ENCODE measurements at places on chromosomes 7 and 10.

DNA sequence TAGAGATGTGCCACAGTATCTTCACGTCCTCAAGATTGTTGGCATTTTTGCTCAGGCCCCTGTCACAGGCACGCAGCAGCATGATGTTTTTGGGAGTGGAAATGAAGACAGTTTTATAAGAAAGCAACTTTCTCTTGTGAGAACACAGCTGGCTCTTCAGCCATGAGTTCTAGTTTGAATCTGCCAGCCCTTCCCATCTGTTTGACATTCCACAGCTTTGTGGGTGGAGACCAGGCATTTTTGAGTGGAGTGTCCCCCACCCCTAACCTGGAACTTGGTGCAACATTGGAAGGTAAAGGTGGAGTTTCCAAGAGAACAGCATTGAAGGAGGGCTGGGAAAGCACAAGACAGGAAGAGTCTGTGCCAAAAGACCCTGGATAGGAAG lies 253.1 kb upstream of the IGFBP3 start:
- DNase-seq, result no peak

GRCh38 chr10:8221451-8221850 lies 167.0 kb downstream of the GATA3 start:
- no peak for DNase-seq

DNA sequence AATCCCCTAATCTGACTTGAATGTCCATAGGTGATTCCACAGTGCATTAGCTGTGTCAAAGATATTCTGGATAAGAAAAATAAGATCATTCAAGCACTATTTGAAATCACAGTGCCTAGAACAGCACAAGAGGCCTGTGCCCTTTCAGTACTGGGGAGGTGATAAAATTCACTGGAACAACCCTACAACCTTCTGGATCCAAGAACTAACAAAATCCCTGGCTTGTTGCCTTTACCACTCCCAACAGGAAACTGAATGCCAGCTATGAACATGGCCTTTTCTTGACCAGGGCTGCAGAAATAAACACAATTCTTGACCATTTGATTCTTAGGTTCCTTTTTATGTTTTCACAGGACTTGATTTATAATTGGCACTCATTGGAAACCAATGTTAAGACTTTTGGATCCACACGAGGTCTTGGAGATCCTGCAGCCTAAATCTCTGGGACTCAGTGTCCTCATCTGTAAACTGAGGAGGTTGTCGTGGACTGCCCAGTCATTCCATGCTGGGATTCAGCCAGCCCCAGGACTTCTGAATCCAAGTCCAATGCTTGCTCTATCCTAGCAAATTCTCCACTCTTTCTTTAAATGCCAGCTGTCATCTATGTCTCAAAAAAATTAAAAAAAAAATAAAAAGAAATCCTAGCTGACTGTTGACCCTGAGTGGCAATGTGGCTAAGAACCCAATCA lies 624.7 kb downstream of the KCNMA1 start:
- DNase-seq, result no peak

GRCh38 chr10:126006264-126006663 lies 109.9 kb downstream of the FANK1 start:
- no peak for DNase-seq

DNA sequence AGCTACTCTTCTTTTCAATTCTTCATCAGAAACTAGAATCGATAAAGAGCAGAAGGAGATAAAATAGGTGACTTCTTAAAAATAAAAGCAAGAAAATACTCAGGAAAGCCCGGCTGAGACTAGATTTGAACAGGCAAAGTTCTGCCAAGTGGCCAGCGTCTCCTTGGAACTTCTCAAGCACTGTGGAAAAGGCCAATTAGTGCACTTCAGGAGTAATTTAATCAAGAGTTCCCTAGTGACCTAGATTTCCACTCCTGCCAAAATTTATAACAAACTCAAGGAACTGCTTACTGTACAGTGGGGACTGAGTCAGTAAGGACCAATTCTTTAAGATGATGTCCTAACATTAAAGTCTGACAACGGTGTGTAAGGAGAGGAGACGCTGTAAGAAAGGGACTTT lies 57.3 kb downstream of the CHCHD3 start:
- no peak for DNase-seq

GRCh38 chr10:83917537-83918506 lies 221.5 kb upstream of the GHITM start:
- DNase-seq, result no peak

Data from activated CD4-positive, alpha-beta T cell treated with anti-CD3 and anti-CD28 coated beads for 24 hours (primary cell).